ENCODE measurements at places on chromosomes 2 and 18.

- no peak for DNase-seq
Measured at GRCh38 chr18:78518805-78519204, 460.8 kb upstream of the SALL3 start.

DNA sequence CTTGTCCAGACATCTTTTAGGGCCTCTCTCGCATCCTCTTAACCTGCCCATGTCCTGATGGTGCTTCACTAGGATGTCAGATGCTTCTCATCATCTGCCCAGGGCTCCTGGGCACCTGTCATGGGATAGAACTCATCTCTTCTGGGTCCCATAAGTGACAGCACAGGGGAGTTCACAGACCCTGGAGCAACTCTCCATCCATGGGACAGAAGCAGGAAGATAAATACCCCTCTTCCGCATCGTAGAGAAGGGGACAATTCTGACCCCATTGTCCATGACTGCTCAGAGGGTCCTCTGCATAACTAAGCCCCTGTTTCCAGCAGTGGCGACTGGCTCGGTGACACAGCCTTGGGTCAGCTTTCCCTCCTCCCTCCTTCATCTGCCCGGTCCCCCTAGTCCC is 82.3 kb downstream of the TWIST2 start:
- no peak for DNase-seq

GRCh38 chr18:60888071-60888624 is 445.1 kb upstream of the CDH20 start:
- no peak for DNase-seq

- no peak for DNase-seq
Measured at GRCh38 chr2:172223601-172224054, 120.9 kb upstream of the DLX2 start.

DNA sequence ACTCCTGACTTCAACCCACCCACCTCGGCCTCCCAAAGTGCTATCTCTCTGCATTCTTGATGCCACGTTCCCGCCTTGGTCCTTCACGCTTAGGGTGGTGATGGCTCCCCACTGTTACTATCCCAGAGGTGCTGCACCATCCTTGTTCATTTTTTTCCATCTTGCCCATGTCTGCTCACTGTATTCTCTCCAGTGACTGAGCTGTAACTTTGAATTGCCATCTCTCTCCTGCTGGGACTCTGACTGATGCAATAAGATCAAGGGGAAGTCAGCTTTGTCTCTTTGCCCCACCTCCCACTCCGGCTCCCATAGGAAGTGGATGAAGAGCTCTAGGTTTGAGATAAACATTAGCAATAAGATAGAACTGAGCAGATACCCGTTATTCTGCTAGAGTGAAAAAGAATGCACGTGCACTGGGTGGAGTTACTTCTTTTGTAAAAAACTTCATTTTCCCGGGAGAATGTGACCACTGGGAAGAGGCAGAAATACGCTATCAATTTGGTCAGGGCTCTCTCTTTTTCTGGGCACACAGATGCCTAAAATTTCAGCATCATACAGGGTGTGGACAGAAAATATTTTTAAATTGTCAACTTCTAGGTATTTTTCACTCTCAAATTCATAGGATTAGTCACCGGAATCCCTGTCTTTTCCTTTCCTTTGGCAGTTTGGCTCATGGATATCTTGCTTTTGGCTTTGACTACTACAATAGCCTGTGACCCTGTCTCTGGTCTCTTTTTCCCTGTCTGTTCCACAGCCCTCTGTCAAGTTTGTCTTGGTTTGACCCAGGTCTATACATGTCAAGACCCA is 105.4 kb downstream of the POLR1A start:
- no peak for DNase-seq

DNA sequence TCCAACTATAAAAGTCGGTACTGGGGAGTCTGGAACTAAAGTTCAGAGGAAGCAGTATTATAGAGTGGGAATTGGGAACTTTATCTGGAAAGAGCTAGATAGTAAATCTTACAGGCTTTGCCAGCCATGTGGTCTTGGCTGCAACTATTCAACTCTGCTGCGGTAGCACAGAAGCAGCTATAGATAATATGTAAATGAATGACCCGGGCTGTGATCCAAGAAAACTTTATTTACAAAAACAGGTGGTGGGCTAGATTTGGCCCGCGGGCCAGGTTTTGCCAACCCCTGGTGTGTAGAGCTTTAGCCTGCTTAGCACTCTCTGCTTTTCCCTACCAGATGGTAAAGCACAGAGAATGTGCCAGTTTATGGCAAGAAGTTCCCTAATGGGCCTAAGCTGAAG is 70.8 kb downstream of the TNP1 start:
- no peak for DNase-seq

GRCh38 chr2:30717081-30717650 is 90.1 kb downstream of the CAPN13 start:
- DNase-seq, result no peak
